ELR (cell line): ENCODE measurements at places on chromosomes 13 and 19.
A peak's percentile ranks its signal among the peaks of the same experiment; 100 is the strongest.

GRCh38 chr19:5057860-5058259, 88.9 kb downstream of the KDM4B start:
- peak; percentile 37 for DNase-seq

DNA sequence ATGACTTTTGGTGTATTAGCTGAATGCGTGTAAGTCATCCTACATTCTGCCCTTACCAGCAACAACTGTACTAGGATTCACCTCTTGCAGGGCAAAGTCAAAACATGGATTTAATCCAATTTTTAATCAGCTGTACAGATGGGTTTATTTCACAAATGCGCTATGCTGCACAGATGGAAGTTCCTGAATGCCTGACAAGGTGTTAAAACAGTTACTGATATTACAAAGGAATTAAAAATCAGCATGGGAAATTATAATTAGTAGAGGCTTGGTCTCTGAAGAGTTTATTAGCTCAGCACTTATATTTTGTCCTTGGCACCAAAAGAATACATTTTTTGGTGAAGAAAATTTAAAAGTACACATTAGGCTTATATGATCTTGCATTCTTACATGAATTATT, 448.9 kb downstream of the PCDH9 start:
- DNase-seq, result peak; percentile 3

DNA sequence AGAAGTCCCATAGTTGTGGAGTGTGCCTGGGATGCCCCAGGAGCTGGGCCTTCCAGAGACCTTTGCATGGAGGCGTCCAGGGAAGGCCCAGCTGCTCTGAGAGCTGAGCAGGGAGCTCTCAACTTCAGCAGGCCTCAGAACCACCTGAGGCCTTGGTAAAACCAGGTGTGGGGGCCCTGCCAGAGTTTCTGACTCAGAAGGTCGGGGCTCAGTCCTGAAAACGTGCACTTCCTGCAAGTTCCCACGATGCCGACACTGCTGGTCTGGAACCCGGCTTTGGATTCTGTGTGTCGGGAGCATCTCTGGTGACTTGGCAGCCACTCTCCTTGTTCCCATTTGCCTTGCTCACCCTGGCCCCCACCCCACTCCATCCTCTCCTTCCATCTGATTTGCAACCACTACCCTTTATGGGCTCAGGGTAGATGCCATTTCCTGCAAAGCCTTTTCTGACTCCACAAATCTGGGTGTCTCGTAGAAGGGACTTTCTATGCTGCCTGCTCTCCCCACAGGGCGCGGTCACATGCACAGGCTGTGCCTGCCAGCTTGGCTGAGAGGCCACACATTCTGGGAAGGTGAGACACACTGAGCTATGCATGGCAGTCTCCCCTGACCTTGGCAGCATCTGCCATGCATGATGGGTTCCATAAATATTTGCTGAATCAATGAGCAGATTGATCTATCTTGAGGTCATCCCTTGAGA, 244.7 kb downstream of the COL4A1 start:
- peak; percentile 36 for DNase-seq

- no peak for DNase-seq
Observed at GRCh38 chr13:99022941-99023340, 45.1 kb upstream of the DOCK9 start.

DNA sequence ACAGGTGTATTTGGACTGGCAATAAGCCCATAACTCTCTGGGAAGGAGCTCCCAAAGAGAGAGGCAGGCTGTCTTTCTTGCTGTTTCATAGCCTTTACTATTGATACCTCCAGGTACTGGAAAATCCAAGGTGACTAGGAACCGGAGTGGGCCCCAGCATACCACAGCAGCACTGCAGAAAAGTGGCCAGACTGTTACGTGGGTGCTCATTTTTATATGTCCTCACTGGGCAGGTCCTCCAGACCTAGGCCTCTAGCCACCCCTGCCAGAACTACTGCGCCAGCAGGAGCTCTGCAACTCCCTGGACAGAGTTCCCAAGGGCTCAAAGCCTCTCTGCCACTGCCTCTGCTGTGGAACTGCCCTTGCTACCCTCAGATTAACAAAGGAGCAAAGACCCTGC, 46.4 kb downstream of the LIG4 start:
- no peak for DNase-seq

GRCh38 chr13:43170506-43170905, 147.1 kb downstream of the DNAJC15 start:
- DNase-seq, result no peak

GRCh38 chr13:21748166-21748565, 77.3 kb downstream of the FGF9 start:
- DNase-seq, result no peak

GRCh38 chr13:113546571-113547237, 37.8 kb upstream of the TFDP1 start:
- DNase-seq, result no peak
